Right lobe of liver (tissue), 6 donors: ENCODE measurements at places on chromosomes 11 and 22. TPM values are rescaled to one million over a fixed set of nuclear protein-coding genes. Genes with fewer than 3 reads are reported as not detected.

MOGAT2 gene
- total RNA-seq = 110 TPM

RPS25 gene
- total RNA-seq = 394 TPM

DRD4 gene
- total RNA-seq = 0.44 TPM

MMP8 gene
- not detected for total RNA-seq

C2CD3 gene
- total RNA-seq = 7.7 TPM

COX8A gene
- 186 TPM for total RNA-seq
